CD4-positive, CD25-positive, alpha-beta regulatory T cell (primary cell): ENCODE measurements at places on chromosomes 6 and 20. TPM values are rescaled to one million over a fixed set of nuclear protein-coding genes. Genes with fewer than 3 reads are reported as not detected.
A peak's percentile ranks its signal among the peaks of the same experiment; 100 is the strongest.

Gene FAM184A
- polyA plus RNA-seq, result 2.3 TPM

- no peak for DNase-seq
Observed at GRCh38 chr6:46061497-46061896, 45.8 kb upstream of the CLIC5 start.

Gene PRPH2
- polyA plus RNA-seq, result not detected

DNA sequence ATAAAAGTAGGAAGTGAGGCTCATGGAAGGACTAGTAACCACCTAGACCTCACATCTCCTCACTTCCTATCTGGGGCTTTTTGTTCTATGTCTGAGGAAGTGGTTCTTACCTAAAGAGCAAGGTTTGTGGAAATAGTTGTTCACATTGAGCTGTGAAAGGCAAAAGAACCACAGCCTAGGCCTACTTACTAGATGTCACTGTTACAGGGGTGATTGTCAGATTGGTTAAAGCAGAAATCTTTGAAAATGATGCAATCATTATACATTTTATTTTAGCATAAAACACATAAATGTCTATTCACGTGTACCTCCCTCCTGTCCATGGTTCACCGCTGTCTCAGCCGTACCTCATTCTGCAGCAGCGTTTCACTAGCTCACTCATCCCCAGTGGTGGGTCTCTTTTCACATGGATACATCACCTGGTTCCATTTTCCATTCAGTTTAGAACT lies 268.8 kb downstream of the TMEM242 start:
- DNase-seq, result peak; percentile 85

DNA sequence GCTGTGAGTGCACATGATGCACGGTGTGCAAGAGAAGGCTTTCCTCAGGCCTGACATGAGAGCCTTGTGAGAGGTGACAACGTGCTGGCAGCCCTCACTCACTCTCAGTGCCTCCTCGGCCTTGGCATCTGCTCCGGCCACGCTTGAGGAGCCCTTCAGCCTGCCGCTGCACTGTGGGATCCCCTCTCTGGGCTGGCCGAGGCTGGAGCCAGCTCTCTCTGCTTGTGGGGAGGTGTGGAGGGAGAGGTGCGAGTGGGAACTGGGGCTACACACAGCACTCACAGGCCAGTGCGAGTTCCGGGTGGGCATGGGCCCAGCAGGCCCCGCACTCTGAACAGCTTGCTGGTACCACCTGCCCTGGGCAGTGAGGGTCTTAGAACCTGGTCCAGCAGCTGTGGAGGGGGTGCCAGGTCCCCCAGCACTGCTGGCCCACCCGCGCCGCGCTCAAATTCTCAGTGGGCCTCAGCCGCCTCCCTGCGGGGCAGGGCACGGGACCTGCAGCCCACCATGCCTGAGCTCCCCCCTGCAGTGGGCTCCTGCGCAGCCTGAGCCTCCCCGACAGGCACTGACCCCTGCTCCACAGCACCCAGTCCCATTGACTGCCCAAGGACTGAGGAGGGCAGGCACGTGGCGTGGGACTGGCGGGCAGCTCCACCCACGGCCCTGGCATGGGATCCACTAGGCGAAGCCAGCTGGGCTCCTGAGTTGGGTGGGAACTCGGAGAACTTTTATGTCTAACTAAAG lies 74.9 kb upstream of the BMP5 start:
- no peak for DNase-seq

DNA sequence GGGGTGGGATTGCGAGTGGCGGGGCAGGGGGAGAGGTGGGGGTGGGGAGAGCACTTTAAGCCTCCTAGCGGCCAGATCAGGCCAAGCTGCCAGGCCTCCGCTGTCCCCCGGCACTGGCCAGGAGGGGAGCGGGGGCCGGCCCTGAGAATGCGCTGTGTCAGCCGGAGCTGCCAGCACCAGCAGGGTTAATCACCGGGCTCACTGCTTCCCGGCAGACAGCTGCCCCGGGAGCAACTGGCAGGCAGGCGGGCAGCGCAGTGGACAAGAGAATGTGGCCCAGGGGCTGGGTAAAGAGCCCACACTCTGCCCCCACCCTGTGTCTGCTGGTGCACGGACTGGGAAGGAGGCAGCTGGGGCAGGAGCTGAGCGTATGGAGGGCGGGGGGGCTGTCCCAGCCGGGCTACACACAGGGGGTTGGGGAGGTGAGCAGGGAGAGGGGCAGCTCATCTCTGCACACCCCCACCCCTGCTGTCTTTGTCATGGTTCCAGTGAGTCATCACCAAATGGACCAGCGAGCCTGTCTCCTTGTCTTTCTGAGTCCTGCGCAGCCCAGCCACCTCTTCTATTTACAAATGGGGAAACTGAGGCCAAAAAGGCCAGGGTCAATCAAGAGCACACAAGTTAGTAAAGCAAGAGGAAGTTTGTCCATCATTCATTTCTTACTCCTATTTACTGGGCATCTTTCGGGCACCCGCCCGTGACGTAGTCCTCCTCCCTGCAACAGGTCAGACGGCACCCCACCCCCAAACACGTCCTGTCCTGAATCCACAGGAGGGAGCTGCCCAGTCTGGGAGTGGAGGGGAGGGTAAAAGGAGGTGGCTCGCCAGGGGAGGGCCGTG lies 2.1 kb upstream of the LAMA5 start:
- DNase-seq, result no peak

DNA sequence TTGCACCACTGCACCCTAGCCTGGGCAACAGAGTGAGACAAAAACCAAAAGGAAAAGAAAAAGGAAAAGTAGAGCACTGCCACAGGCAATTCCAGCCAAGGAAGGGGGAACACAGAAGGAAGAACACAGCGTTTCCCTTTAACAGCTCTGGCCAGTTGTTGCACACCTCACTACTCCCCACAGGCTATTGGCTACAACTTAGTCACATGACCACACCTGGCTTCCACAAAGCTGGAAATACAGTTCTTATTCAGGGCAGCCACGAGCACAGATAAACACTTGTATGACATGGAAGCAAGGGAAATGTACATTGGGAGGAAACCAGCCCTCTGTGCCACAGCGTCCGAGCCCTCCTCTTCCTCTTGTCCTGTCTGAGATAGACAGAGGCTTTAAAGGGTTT lies 249.0 kb upstream of the JARID2 start:
- no peak for DNase-seq

- no peak for DNase-seq
Observed at GRCh38 chr20:50689864-50690649, 1.3 kb downstream of the RIPOR3 start.

Gene TRIM10
- not detected for polyA plus RNA-seq

Gene RNASET2
- polyA plus RNA-seq, result 361 TPM

Gene TOMM6
- polyA plus RNA-seq, result 315 TPM

DNA sequence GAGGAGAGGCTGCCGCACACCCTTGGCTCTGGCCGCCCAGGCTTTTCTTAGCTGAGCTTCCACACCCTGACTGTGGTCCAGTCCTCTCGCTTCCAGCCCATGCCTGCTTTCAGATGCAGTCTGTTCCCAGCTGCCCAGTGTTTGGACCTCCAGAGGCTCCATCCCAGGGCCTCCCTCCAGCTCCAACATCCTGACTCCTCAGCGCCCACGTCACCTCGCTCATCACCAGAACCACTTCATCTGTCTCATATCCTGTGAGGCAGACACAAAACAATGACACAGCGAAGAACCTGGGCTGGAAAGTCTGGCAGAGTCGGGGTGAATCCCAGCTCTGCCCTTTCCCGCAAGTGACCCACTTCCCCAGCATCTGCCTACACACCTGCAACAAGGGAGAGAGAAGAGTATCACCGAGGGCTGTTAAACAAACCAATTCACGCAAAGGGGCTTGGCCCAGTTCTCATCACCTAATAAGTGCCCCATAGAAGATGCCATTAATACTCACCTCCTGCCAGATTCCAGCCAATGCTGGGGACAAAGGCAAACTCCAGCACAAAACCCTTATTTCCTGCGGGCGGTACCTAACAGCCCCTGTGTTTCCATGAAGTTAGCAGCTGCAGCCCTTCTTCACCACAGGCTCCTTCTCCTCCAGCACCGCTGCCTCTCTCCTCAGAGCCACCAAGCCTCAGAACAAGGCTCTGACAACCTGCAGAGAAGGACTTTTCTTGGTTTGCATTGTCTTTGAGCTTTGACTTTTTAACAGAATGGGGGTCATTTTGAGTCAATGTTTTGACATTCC lies 133.4 kb upstream of the CDH4 start:
- no peak for DNase-seq

- no peak for DNase-seq
Observed at GRCh38 chr20:14378326-14378725, 40.9 kb upstream of the FLRT3 start.

Gene REM1
- not detected for polyA plus RNA-seq

- DNase-seq, result peak; percentile 93
Observed at GRCh38 chr6:41200296-41200900, 551 bp downstream of the TREML2 start.

- DNase-seq, result no peak
Observed at GRCh38 chr20:1944345-1945091, 49.3 kb downstream of the SIRPA start.

DNA sequence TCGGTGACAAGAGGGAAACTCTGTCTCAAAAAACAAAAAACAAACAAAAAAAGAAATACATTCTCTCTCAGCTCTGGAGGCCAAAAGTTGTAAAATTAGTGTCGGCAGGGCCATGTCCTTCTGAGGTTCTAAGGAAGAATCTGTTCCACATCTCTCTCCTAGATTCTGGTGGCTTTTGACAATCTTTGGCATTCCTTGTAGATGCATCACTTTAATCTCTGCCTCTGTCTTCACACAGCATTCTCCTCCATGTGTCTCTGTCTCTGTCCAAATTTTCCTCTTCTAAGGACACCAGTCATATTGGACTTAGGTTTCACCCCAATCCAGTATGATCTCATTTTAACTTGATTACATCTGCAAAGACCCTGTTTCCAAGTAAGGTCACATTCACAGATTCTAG lies 9.1 kb downstream of the PPP2R5D start:
- no peak for DNase-seq

Gene VWA7
- 1.1 TPM for polyA plus RNA-seq

DNA sequence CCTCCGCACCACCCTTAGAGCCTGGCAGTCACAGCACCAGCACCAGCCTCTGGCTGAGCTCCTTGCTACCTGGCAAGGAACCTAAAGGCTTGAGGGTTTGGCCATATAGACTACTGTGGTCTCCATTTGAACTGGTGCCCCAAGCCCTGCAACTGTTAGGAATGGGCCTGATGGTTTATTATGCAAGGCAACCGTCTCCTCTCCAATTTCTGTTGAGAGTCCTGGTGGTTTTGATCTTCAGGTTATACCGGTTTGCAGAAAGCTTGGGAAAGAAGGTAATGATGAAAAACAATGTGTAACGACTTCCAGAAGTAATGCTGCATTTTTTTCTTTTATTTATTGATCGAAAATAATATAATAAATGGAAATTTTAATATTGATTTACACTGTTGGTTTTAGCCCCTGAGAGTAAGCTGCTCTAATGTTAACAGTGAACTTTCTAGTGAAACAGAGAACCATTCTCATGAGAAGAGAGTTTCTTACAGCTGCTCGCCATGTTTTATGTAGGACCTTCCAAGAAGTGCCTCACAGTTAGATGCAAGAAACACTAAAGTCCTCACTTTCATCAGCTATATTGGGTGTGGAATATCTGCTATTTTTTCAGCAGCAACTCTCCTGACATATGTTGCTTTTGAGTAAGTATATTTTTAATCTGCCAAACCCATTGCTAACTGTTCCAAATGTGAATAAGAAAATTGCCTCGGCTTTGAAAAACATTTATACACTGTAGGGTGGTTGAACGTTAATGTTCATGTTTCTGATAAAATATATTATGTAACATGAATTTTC lies 112.8 kb downstream of the ADGRG6 start:
- DNase-seq, result no peak

Gene WFDC5
- not detected for polyA plus RNA-seq

GRCh38 chr6:38492031-38492430 lies 147.7 kb downstream of the BTBD9 start:
- no peak for DNase-seq

Gene NKAIN2
- not detected for polyA plus RNA-seq

- no peak for DNase-seq
Observed at GRCh38 chr20:12564979-12565378, 443.8 kb upstream of the SPTLC3 start.

Gene SAPCD1
- polyA plus RNA-seq, result not detected

DNA sequence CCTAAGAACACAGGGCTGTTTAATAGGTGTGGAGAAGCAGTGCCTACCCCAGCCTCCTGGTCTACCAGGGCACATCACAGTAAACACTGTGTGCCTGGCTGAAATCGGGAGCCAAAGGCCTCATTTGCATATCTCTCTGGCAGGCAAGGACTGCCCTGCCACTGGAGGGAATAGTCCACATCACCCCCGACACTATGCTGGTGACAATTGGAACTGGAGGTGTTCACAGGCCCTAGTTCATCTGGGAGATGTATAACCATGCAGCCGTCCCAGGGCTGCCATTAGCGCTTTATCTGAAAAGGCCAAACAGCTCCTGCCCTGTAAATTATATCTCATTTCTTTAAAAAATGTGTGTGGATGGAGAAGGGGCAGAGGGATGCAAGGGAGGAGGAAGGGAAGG lies 150.3 kb downstream of the LINC00237 start:
- DNase-seq, result no peak

DNA sequence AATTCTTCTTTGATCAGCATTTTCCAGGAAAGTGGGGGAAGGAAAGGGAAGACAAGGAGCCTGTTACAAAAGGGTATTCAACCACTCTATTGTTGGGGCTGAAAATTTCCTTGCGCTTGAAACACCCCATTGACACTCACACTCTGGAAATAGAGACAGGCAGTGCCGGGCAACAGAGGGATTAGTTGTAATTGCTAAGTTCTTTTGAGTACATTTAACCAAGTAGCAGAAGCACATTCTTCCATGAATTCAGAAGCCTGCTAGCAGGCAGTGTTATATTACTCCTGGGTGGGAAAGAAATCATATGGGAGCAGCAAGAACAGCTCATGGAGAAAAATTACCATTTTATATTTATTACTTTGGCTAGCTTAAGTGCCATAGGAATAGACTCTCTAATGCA lies 745.5 kb downstream of the C6orf118 start:
- DNase-seq, result no peak

Gene GRIK2
- polyA plus RNA-seq, result not detected

DNA sequence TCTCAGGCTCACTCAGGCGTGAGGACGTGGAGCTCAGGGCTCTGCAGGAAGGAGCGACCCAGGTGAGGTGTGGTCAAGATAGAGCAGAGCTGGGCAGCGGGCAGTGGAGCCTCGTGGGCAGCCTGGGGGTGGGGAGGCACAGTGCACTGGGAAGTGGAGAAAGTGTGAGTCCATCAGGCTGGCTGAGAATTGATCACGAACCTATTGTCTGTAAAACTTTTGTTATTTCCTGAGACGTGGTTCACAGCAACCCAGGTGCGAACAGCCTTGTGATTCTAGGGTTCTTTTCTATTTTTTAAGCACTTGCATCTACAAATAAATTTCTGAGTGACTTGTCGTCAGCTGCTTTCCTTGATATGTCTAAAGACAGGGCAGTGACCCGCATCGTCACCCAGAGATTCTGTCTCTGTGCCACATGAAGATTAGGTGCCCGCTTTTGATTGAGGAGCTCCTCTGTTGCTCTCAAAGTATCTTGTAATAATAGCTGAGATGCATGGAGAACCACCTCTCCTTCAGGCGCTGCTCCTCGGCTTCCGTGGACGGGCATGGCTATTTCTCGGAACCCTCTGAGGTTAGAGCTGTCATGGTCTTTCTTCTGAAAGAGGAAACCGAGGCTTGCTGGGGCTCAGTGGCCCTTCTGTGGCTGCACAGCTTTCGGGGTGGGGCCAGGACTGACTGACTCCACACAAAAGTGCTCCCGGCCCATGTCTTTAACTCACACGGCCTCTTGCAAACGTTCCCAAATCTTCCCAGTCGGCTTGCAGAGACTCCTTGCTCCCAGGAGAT lies 662 bp upstream of the CCR6 start:
- peak; percentile 62 for DNase-seq
